Foreskin keratinocyte (primary cell): ENCODE measurements at places on chromosomes 12 and 14. TPM values are rescaled to one million over a fixed set of nuclear protein-coding genes. Genes with fewer than 3 reads are reported as not detected.
A peak's percentile ranks its signal among the peaks of the same experiment; 100 is the strongest.

GRCh38 chr12:104681012-104681690 is 224.4 kb downstream of the CHST11 start:
- DNase-seq, result no peak

- DNase-seq, result no peak
These were observed 813 bp upstream of the CCDC184 start for GRCh38 chr12:48182631-48183030.

DNA sequence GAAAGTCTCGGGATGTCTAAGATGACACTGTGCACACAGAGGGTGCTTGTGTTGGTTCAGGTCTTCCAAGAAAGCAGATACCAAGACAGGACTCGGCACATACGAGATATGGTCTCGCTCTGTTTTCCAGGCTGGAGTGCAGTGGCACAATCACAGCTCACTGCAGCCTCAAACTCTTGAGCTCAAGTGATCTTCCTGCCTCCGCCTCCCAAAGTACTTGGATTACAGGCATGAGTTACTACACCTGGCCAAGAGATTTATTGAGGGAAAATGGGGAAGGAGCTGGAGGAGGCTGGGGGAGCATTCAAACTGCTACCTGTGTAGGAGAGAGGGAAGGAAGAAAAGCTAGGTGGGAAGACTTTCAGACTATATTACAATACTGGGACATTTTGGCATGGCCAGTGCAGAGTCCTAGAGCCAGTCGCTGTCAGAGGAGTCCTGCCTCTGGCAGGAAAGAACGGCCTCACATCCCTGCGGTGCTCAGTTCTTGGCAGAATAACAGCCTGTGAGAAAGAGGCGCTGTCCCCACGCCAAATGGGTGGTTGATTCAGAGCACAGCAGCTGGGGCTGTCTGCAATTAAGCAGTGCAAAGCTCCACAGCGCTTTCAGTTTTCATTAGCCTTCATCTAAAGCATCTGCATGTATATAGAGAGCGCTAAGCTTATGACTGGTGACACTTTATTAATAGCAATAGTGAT is 18.3 kb downstream of the SLC17A8 start:
- DNase-seq, result no peak

DNA sequence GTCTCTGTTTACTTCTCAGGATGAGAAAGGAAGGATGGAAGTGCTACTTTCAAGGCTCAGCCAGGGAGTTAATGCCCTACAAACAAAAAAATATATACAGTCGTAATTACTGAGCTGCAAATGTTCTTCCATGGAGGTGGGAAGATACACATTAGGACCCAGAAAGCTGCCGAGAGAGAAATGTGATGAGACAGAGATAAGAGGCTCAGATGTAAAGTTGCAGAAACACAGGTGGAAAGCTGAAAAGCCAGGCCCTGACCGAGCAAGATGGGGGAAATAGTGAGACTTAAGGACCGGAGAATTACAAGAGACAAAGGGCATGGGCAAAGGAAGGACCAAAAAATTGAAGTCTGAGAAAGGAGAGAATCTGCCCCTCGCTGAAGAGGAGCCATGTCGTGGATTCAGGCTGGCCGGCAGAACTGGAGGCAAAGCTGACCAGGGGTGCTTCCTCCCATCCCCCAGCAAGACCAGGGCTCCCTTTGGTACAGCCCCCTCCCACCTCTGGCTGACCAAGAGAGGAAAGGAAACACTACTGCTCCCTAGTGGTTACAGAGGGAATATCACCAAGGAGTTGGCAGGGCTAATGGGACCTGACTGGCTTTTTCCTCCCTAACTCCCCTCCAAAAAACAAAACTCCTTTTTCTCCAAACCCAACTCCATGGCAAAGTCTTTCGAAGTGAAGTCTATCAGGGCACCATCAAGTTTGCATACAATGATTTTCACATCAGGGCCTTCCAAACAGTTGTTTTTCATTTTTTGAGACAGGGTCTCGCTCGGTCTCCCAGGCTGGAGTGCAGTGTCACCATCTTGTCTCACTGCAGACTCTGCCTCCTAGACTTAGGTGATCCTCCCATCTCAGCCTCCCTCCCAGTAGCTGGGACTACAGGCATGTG is 12.1 kb downstream of the ZFHX2 start:
- DNase-seq, result no peak

DNA sequence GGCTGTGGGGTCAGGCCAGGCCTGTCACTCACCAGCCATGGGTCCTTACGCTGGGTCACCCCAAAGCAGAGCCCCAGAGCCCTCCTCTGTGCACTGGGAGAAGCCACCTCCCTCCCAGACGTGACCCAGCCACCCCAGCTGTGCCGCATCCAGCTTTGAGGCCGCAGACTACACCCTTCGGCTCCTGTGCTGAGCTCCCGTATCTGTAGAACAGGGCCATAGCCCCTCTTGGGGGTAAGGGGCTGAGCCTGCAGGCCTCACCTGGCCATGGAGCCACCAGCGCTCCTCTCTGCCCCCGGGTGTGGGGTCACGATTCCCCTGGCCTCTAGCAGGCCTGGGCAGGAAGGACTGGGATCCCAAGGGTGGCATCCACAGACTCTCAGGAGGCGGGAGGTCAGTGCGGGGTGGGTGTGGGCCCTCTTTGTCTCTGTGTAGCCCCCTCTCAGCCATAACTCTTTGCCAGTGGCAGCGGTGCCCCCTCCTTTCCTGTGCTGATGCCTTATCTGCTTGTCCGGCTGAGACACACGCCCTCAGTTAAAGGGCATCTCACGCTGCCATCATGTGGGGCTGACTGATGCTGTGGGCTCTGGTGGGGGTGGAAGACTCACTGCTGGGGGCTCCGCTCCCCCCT is 16.3 kb downstream of the ASPG start:
- DNase-seq, result no peak

GRCh38 chr14:22319526-22320361 is 269.3 kb downstream of the DAD1 start:
- DNase-seq, result no peak

- DNase-seq, result peak; percentile 93
These were observed 190.7 kb upstream of the BMP4 start for GRCh38 chr14:54147282-54147681.

DNA sequence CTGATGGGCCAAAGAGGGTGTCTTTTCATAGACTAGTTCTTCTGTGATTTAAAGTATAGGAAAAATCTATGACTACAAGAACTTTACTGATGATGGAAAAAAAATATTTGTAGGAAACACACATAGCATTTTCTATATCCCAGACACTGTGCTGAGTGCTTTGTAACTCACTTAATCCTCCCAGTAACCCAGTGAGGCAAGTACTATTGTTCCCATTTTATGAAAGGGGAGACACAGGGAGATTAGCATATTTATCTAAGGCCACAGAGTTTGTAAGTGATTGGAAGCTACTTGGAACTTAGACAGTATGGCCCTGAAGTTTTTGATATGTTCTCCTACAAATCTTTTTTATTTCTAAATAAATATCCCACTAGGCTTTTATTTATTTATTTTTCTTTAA is 19.9 kb downstream of the PRPF39 start:
- no peak for DNase-seq

DNA sequence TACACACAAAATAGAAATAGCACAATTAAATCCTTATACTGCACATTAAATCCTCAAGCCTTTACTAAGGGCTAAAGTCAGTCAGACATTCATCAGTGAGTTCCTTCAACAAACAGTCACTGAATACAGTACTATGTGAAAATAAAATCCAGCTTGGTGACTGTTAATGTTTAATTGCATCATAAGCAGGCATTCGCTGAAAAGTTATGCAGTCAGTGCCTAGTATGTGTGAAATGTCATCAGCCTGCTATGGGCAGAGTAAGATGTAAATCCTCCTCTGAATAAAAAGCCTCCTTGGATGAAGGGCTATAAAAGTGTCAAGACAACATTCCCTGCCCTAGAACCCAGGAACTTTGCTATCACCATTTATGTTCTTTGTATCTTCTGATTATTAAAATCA is 116.4 kb downstream of the PRICKLE1 start:
- DNase-seq, result peak; percentile 29

GRCh38 chr12:93019212-93019927 is 90.3 kb upstream of the EEA1 start:
- DNase-seq, result no peak

DNA sequence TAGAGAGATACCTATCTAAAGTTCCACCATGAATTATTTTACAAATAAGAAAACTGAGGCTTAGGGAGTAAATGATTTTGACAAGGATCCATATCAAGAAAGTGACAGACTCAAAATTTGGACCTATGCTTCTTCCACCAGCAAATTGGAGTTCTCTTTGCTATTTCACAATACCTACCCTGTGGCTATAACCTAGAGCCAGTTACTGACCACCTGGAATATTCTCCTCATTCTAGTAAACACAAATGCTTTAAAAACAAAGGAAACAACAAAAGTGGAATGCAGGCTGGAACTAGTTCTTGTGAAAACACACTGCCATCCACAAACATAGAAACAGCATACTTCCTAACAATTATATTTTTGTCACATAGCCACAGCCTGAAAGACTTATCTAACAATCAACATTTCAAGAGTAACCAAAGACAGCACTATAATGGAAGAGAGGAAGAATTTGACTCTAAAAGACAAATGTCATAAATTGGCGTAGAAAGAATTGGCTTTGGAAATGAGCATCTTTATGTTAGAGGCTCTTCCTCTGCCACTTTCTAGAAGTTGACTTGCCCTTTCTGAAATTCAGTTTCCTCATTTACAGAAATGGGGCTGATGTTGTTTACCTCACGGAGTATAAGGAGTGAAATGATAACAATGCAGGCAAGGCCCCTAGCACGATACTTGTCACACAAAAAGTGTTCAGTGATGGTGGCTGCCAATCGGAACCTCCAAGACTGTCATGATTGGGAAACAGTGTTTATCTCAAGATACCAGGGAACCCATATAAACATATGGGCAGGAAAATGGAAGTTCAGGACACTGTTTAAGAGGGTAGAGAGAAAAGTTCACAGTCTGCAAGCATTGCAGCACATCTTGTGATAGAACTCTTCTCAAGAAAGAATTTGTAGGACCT is 138.6 kb upstream of the LGR5 start:
- no peak for DNase-seq

DNA sequence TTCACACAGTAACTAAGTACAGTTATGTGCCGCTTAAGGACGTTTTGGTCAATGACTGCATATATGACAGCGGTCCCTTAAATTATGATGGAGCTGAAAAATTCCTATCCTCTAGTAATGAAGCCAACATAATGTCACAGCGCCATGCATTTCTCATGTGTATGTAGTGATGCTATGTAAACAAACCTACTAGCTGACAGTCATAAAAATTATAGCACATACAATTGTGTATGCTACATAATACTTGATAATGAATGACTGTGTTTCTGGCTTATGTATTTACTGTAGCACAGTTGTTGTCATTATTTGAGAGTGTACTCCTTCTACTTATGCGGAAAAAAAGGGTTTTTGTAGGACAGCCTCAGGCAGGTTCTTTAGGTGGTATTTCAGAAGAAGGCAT is 99.7 kb downstream of the DACT1 start:
- no peak for DNase-seq

- DNase-seq, result no peak
These were observed 7.0 kb downstream of the ETNK1 start for GRCh38 chr12:22631863-22632463.

GRCh38 chr14:37275963-37276362 is 78.2 kb downstream of the MIPOL1 start:
- DNase-seq, result no peak

DNA sequence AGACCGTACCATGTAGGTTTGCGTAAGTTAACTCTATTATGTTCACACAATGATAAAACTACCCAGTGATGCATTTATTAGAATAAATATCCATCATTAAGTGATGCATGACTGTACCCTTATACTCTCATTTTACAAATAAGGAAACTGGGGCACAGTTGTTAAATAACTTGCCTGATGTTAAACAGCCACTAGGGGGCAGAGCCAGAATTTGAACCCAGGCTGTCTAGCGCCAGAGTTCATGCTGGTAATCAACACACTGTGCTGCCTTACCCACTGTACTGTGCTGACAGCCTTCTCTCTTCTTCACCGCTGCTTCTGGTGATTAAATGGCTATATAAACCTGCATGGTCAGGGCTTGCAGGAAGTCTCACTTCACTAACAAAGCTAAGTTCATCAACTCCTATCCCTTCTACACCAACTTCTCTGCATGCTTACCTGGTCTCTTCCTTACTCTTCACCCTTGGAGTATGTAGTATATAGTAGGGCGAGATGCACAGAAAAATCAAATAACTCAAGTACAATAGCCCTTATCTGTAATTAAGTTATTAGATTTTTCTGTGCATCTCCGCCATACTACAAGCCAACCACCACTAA is 43.6 kb upstream of the APPL2 start:
- no peak for DNase-seq

GRCh38 chr14:90604356-90604755 is 207.5 kb downstream of the CALM1 start:
- DNase-seq, result no peak

DNA sequence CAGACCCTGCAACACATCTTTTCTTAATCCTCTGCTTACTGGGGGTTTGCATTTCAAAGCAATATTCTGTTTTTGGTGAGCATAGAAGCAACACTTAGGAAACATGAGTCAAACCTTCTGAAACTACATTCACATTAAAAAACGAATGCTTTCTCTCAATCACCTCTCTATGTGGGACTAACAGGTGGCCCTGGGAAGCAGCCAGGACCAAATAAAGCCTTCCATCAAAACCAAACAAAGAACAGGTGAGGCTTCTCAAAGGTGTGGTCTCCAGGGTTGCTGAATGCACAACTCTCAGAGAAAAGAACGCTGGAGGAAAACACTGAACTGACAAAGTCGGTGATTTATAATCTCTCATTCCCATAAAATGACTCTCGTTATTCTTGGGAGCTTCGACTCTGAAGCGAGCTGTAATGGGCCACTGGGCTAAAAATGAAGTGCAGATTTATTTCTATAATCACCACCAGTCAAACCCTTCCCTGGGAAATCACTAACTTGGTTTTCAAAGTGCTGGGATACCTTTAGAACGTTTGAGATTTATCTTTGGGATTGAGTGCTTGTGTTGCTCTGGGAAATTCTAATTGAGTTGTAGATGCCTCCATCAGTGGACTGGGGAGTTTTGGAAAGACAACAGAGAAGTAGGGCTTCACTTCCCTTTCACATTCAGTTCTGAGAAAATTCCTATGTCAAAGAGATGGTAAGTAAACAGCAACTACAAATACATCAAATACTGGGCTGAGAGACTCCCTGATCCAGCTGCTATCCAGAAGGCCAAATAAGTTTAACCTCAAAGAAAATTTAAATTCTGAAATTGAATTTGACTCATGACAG is 262.0 kb upstream of the TMPO start:
- DNase-seq, result no peak

Gene B3GNT4
- polyA plus RNA-seq, result 1.2 and 2.3 TPM in 2 replicates

Gene SAMD4A
- polyA plus RNA-seq, result 4.4 and 4.6 TPM in 2 replicates

Gene TSPAN9
- 16.2 and 19.0 TPM in 2 replicates for polyA plus RNA-seq

Gene TGFB3
- 0.41 and 0.62 TPM in 2 replicates for polyA plus RNA-seq

Gene RND1
- polyA plus RNA-seq, result 0.10 and 0.11 TPM in 2 replicates
